ENCODE measurements at places on chromosomes 12 and 14.

DNA sequence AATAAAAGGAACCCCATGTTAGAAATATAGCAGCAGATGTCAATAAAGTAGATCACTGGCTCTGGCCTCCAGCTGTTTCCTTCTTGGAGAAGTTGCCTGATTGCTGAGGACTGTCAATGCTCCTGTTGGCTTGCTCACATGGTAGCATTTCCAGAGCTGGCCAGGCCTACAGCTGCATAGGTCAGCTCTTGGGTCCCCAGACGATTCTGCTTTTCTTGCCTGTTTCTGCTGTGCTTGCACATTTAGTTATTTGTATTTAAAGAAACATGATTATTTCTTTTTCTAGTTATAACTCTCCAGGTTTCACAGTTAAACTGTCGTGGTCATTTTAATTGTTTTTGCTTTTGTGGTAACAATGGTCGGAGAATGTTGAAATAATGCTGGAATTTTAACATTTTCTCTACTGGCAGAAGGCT, 7.2 kb downstream of the NAV3 start:
- no peak for DNase-seq

DNA sequence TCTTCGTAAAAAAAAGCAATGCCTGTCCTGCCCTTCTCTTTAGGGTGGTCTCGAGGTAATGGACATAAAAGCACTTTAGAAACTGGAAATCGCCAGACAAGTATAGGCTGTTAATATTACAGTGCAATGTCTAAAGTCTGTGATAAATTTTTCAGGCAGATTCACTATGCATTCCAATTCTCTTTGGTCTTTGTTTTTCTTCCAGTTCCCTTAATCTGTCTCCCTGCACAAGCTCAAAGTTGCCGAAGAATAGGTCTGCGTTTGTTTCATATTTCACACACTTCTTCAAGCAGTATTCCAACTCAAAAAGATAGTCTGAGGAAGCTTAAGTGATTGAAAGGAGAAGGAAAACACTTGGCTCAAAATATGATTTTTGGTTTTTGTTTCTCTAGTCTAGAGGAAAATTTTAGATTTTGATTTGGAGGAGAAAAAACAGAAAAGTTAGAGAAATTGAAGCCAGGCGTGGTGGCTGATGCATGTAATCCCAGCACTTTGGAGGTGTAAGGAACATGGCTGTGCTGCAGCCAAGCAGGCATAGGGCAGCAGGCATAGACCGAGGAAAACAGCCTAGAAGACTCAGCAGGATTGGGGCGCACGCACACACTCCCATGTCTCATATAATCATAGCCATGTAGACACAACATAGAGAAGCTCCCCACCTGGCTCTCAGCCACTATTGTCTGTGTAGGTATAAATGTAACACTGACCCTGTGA, 96.2 kb upstream of the TMPO start:
- DNase-seq, result no peak

DNA sequence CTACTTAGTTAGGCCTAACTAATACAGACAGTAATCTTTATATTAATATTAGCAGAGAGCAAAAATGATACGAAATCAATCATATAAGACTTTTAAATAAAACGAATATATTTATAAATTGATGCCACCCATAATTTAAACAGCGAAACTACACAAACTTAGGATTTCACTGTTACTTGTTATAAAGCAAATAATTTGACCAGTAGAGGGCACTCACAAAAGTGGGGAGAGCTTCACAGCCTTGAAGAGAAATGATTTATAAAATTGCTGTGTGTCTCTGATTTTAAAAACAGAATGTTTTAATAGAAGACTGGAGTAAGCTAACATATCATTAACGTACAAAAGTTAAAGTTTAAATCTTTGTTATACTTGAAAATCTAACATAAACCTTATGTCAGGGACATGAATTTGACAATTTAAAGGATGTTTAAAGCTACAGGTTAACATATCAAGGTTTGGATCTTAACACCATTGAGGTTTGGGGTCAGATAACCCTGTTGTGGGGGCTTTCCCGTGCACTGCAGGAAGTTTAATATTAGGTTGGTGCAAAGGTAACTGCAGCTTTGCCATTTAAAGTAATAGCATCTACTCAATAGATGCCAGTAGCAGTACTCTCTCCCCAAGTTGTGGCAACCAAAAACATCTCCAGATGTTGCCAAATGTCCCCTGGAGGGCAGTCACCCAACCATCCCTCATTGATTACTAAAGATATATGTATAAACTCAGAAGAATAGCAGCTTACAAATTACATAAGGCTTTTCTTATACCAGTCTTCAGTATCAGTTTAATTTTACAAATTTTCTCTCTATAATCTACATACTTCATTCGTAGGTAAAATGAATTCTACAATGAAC, 9.3 kb downstream of the KRAS start:
- DNase-seq, result peak; percentile 32

- DNase-seq, result peak; percentile 93
Observed at GRCh38 chr14:96136371-96137005, 68.2 kb upstream of the BDKRB2 start.

DNA sequence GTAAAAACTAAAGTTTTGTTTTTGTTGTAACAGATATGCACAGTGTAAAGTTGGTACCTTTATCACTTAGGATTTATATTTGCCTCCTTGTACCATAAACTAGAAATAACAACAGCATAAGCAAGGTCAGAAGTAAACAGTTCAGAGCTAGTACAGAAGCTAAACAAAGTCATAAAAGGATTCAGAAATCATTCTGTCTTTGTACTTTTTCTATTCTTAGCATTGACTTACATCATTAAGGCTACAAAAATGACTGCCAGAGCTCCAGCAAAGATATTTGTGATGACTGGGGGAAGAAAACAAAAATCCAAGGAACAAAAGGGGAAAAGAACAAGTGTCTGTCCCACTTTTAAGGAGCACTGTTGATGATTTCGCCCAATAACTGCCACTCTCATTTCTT, 347.2 kb downstream of the CCDC91 start:
- no peak for DNase-seq

DNA sequence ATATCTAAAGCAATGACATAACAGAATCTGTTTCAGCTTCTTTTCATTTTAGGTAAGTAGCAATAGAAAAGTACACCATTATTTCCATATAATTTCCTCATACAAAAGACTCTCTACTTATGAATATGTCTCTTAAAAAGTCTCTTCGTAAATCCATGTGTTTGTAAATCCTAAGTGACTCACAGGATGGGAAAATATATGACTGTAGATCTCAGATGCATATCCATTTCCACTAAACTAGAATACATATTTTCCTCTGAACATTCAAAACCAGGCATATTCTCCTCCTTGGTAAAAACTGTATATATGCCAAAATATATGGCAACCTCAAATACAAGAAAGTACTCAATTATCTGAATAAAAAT, 93.6 kb downstream of the TXNDC16 start:
- DNase-seq, result no peak

- no peak for DNase-seq
Observed at GRCh38 chr12:46534327-46534840, 161.8 kb upstream of the SLC38A2 start.

GRCh38 chr14:24332268-24332993, 2.4 kb downstream of the ADCY4 start:
- no peak for DNase-seq

DNA sequence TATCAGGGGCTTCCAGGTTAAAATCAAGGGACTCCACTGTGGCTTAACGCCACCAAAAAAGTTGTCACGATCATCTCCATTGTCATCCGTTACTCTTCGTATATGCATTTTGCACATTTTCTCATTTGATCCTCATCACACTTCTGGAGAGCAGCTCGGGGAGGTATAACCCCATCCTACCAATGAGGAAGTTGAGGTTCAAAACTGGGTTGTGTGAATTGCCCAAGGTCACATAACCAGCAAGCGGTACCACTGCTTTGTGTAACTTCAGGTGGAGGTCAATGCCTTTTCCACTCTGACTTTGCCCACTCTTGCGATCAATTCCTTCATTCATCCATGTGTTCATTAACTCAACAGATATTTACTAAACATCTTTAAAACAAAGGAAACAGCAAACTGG, 71.1 kb upstream of the CCND2 start:
- DNase-seq, result no peak

DNA sequence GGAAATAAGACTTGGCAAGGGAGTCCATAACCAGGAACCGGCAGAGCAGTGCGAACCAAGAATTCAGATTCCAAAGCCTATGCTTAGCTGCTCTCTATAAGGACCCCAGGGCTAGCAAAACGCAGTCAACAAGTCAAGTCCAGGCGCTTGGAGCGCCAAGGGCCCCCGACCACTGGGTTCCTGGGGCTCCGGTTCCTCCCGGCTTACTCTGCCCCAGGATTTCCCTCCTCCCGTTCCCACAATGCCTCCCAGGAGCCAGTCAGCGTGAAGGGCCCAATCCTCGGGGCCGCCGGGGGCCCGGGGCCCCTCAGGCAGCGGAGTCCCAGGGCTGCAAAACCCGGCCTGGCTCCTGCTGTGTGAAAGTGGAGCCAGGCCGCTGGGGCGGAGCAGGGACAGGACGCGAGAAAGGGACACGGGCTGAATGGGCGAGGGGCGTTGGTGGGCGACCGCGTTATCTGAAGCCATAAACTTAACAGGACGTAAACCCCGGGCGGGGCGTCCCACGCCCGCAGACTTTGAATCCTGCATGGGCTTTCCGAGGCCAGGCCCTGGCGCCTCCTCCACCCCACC, 1.5 kb downstream of the KRT8 start:
- DNase-seq, result peak; percentile 68

DNA sequence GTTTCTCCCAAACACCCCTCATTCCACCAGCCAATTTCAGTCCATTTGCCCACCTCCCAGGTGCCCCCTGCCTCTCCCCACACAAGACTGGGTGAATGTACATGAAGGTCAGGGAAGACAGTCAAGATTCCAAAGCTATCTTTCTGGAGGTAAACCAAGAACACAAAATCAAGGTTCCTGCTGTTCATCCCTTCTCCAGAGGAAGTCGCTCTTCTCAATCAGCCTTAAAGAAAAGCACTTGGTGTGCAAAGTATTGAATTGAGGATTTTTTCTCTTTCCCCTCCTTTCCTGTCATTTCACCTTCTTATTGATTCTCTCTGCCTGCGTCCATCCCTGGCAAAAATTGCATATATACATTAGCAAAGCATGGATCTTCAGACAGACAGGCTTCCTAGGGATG, 4.5 kb downstream of the GRIN2B start:
- no peak for DNase-seq

- DNase-seq, result no peak
Observed at GRCh38 chr12:47071241-47071852, 8.1 kb upstream of the PCED1B start.

GRCh38 chr14:49193332-49194065, 392.7 kb downstream of the RPS29 start:
- DNase-seq, result no peak

- DNase-seq, result no peak
Observed at GRCh38 chr12:1801303-1801975, 18.9 kb upstream of the LRTM2 start.

- DNase-seq, result no peak
Observed at GRCh38 chr12:32332446-32332845, 66.9 kb upstream of the FGD4 start.

DNA sequence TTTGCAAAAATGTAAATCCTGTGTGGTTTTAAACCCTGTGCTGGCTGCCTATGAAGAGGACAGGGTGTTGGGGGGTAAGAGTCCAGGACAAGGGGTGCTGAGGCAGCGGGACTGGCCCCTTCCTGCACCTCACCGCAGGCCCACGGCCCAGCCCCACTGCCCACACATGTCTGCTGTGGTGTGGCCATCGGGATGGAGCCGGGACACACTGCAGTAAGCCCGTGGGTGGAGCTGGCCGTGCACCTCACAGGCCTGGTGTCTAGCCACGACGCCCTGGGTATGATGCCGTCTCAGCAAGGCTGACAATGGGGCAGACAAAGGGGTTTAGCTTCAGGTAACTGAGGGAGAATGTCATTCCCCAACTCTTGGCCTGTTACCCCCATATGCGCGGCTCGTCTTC, 19.6 kb downstream of the AMN start:
- DNase-seq, result no peak

GRCh38 chr14:77026166-77026929, 2.2 kb downstream of the IRF2BPL start:
- DNase-seq, result no peak

DNA sequence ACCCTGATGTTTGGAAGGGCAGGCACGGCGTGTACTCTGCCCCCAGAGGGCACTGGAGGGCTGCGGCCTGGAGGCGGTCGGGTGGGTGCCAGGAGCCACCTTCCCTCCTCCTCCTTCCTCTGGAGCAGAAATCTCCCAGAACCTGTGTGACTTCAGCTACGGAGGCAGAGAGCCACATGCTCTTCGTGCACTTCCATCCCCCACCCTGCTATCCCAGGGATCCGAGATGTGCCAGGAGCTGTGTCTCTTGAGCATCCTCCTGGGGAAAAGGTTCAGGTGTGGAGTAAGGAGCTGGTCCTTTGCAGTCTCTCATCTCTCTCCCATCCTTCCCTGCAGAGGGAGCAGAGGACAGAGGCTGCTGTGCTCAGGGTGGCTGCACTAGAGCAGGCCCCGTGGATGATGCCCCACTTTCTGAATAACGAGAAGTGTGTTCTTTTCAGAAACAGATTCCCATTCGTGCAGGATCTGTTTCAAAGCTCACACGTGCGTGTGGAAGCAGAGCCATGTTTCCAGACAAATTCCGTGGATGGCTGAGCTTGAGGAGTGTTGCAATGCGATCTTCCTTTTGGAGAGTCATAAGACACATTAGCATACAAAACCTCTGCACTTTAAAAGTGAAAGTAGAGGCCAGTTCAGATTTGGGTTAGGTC, 162.9 kb downstream of the ADGRD1 start:
- no peak for DNase-seq

- no peak for DNase-seq
Observed at GRCh38 chr14:35046751-35047536, 872 bp downstream of the FAM177A1 start.

- DNase-seq, result peak; percentile 8
Observed at GRCh38 chr14:36553656-36554260, 28.7 kb downstream of the NKX2-8 start.

DNA sequence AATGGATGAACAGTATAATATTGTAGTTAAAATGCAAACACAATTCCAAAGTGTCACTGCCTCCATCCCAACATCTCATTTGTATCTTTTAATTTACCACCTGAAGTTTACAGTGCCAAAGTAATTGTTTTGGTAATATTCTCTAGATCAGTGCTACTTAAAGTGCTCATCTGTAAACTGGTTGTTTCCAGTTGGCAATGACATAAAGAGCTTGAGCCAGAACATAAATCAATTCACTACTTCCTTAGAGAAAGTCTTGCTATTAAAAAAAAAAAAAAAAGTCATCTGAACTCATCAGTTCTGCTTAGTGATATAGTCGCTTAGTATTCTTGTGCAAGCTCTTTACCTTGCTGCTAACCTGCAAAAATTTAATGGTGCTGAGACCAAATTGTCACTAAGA, 16.4 kb downstream of the PLCZ1 start:
- DNase-seq, result no peak

DNA sequence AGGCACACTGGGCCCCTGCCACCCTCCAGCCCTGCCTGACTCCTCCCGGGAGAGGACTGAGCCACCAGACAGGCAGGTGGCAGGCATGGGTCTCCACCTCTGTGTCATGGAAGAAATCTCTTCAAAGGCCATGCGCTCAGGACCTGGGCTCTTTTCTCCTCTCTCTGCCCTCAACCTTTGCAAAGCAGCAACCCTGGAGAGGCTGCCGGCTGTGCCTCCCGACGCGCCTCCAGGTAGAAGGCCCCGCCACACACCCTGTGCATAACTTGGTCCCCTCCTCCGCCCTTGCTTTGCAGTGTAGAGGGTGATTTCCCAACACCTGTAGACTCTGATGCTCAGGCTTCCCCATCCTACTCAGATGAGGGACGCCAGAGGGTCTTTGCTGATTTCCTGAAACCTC, 28.2 kb upstream of the TMEM179 start:
- no peak for DNase-seq

All from fibroblast of skin of left quadriceps (primary cell).